ENCODE measurements at places on chromosomes 7 and 10. TPM values are rescaled to one million over a fixed set of nuclear protein-coding genes. Genes with fewer than 3 reads are reported as not detected.

DNA sequence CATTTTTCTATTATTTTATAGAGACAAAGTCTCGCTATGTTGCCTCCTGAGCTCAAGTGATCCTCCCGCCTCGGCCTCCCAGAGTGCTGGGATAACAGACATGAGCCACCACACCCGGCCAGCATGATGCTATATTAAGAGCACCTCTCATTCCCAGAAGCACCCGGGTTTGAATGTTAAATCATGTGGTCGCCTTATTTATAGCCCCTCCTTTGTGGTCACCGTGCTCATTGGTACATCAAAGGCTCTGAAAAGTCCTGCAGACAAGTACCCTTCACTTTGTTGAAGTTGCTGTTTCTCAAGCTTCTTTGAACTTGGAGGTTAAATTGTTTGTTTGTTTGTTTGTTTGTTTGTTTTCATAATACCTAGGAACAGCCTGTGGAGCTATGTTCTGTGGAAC is 40.0 kb downstream of the CLIP2 start:
- no peak overlapping the region for H3K27ac ChIP-seq
- no peak for DNase-seq
- no peaks in the 10 kb centered on the region for H3K27me3 ChIP-seq
- no peak overlapping the region for H3K4me3 ChIP-seq
- H3K36me3 ChIP-seq, result peaks cover 25% of the 10 kb centered on the region

The CTAGE4 gene
- total RNA-seq, result not detected

DNA sequence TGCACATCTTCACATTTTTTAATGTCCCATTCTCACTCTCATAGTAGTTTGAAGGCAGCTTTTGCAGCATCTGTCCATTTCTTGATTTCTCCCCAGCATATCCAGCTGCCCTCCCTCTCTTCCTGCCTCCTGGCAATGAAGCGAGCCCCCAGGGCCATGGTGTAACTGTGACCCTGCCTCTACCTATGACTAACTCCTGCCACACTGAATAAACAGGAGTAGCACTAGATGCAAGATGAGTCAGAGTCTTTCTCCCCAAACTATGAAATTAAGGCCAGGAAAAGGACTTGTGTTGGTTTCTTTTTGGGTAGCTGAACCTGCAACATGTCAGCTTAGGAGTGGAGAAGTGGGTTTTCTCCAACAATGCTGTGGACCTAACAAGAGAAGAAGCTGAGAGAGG is 329.0 kb downstream of the RNLS start:
- DNase-seq, result no peak
- no peaks in the 10 kb centered on the region for H3K36me3 ChIP-seq
- peaks cover 4% of the 10 kb centered on the region for H3K4me1 ChIP-seq
- H3K4me3 ChIP-seq, result no peak overlapping the region
- no peak overlapping the region for H3K27ac ChIP-seq

GRCh38 chr7:5450549-5451327 is 27.1 kb upstream of the TNRC18 start:
- peaks cover under 1% of the 10 kb centered on the region for H3K4me1 ChIP-seq
- H3K27ac ChIP-seq, result no peak overlapping the region
- no peak overlapping the region for H3K4me3 ChIP-seq
- DNase-seq, result peak; percentile 31

DNA sequence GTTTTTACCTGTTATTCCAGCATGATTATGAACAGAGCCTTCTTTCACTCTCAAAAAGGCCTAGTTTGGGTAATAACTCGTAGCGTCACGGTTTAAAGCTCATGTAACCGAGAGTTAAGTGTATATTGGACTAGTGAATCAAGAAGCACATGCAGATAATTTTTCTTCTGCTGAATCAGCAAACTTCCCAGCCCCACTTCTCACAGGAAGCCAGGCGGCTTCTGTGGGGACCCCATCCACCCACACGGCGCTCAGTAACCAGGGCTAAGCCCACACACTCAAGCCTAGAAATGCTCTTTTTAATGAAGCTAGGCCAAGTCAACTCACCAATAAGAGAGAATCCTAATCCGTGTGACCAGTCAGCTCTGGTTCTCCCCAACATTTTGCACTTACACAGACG is 191.2 kb upstream of the MGMT start:
- no peaks in the 10 kb centered on the region for H3K36me3 ChIP-seq
- H3K4me3 ChIP-seq, result no peak overlapping the region
- H3K27me3 ChIP-seq, result peaks cover 2% of the 10 kb centered on the region
- no peaks in the 10 kb centered on the region for H3K4me1 ChIP-seq
- no peak overlapping the region for H3K27ac ChIP-seq
